ENCODE measurements at places on chromosomes 5 and 9.

- no peak for DNase-seq
Measured at GRCh38 chr5:75037106-75037505, 15.3 kb downstream of the GCNT4 start.

GRCh38 chr9:33104401-33104800 is 27.9 kb upstream of the SMU1 start:
- no peak for DNase-seq

DNA sequence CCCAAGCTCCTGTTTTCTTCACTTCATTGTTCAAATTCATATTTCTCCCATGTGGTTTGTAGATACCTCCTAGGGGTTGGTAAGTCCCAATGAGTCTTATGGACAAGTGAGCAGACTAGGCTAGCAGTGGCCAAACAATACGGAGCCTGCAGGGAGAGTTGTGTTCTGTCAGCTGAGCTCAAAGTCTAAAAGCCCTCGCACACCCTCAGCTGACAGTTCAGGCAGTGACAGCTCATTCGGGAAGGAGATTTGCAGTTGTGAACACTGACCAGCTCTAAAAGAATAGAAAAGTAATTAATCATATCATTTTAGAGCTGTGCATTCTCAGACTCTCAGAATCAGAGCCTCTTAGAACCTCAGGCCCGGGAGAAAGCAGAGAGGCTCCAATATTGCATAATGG is 95.1 kb downstream of the SH3TC2 start:
- no peak for DNase-seq

DNA sequence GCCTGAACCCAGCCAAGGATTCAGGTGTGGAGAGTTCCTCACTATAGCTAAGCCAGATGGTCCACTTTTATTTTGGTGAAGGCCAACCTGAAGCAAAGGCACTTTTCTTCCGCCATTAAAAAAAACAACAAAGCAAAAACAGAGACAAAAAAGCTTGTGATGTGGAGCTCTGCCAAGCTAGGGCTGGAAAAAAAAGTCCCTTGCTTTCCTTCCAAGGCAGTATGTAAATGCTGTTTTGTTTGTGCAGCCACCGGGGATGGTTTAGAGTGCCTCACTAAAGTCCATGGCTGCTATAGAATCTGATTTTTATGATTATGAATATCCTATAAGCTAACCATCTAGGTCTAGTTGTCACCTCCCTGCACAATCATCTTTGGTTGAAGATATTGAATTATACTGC is 14.9 kb downstream of the MEGF10 start:
- DNase-seq = no peak

- DNase-seq = no peak
Measured at GRCh38 chr5:138654281-138654867, 79.2 kb upstream of the HSPA9 start.

- DNase-seq = no peak
Measured at GRCh38 chr9:126295516-126295915, 31.1 kb upstream of the MVB12B start.

DNA sequence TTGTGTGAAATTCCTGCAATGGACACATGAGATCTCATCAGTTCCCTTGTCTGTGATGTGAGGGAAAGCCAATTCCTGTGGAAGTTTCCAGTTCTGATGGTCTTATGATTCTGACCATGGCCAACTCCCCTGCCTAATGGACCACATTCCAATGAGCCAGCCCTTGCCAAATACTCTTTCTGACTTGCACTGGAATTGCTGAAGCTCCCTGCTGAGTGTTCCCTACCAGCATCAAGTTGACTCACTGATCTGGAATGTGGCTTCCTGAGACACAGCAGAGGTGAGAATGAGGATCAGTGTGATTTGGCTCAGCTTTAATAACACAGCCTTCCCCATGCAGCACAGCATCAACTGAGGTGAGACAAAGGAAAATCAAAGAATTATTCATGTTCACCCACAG is 427.8 kb downstream of the KDM4C start:
- DNase-seq = no peak

GRCh38 chr5:139740992-139741672 is 54.5 kb upstream of the PSD2 start:
- DNase-seq = no peak

GRCh38 chr9:73081979-73082657 is 69.5 kb upstream of the ANXA1 start:
- peak; percentile 23 for DNase-seq

GRCh38 chr9:24118190-24118589 is 292.1 kb upstream of the ELAVL2 start:
- DNase-seq = no peak

- no peak for DNase-seq
Measured at GRCh38 chr5:79170661-79171060, 59.1 kb downstream of the BHMT start.

DNA sequence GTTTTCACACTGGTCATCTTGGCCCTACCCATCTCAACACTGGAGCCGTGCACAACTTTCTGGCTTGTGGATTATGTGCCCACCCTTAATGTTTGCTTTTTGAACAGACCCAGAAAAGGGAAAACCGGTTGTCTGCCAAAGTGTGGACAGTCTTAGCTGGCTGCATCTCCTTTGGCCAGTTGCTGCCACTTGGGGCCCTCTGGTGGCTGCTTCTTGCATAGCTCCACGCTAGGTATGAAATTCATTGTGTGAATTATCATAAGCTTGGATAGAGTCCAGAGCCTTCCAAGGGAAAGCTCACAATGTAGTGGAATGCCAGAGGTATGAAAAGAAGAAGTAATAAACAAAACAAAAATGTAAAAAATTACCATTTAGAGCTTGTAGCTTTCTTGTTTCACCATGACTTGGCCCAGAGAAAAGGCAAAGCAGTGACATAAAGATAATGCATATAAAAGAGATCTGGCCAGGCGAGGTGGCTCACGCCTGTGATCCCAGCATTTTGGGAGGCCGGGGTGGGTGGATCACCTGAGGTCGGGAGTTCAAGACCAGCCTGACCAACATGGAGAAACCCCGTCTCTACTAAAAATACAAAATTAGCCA is 12.5 kb upstream of the SLC36A3 start:
- no peak for DNase-seq

GRCh38 chr5:118580949-118581348 is 407.4 kb downstream of the DTWD2 start:
- no peak for DNase-seq

- DNase-seq = no peak
Measured at GRCh38 chr9:3256571-3257330, 269.1 kb downstream of the RFX3 start.

DNA sequence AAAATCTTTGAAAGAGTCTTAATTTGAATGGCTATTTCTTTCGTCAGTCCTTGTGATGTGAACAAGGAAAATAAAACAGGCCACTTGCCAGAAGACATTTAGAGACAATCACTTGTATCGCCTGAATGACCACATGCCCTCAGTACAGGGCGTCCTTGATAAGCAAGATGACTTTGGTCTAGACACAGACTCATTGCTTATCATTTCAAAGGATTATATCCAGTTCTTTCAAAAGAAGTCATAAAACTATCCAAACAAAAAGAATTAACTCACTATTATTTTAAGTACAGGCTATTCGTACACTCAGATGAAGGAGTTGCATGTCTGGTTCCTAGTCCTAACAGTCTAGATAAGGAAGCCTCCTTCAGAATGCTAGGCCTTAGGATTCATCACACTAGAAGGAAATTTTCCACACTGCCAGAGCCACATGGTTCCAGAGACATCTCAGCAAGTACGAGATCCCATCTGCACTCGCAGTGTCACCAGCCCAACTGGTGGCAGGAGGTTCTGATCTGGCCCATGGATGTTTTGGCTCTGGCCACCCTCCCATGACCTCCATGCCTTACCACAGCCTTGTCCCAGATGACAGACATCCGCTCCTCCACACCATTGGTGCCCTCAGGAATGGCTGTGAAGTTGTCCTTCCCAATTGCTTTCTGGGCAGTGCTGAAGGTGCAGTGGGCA is 109.6 kb downstream of the DPYSL3 start:
- no peak for DNase-seq

DNA sequence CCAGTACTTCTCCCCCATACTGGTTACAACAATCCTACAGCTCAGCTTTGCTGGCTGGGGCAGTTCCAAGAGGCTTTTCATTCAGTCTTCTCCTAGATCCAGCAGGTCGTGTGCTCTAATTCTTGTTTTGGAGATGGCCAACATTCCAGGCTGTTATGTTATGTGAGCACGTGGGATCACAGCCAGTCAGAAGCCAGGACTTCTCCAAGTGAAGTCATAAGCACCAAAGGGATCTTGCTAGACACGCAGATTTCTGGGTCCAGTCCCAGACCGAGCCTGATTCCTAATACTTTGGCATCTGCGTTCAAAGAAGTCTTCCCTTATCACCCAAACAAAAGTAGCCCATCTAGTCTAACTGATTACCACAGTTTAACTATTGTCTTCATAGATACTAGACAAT is 1.4 kb upstream of the LARP1 start:
- no peak for DNase-seq

GRCh38 chr9:110199643-110200042 is 8.3 kb downstream of the C9orf152 start:
- DNase-seq = no peak

- no peak for DNase-seq
Measured at GRCh38 chr5:139975942-139976341, 67.2 kb downstream of the NRG2 start.

- no peak for DNase-seq
Measured at GRCh38 chr5:74575741-74576538, 64.6 kb downstream of the ENC1 start.

DNA sequence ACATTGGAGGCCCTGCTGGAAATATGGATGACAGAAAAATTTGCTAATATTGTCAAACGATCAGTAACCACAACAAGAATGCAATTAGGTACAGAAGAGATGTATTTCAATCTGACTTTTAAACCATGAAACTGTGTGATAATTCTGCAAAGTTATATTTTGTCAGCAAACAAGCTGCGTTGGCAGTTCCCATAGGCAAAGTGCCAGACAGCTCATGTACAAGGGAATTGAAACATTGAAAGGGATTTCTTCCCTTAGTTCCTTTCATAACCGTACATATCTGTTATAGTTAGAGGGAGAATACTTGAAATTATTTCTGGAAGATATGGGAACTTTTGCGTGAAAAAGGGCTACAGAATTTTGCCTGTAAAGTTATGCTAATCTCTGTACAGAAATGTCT is 419.4 kb upstream of the PTGER4 start:
- no peak for DNase-seq

DNA sequence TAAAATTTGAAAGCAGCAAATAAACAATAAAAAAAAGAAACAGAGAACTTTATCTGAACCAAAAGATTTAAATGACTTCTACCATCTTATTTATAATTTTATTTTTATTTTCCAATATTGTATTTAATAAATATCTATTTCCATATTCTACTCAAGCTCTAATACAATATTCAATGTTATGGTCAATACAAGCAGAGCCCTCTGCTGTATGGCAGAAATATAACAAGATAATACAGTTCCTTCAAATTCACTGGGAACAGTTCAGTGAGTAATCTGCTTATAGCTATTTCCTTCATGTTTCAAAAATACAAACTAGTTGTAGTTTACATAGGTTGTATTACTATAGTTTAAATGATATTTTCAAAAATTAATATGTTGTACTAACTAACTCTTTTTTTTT is 332.7 kb downstream of the PRDM9 start:
- no peak for DNase-seq

GRCh38 chr9:37621273-37622121 is 29.1 kb upstream of the TOMM5 start:
- no peak for DNase-seq

GRCh38 chr5:38853753-38854470 is 8.1 kb downstream of the OSMR start:
- no peak for DNase-seq
